ENCODE measurements at places on chromosomes 3 and 15.
A peak's percentile ranks its signal among the peaks of the same experiment; 100 is the strongest.

DNA sequence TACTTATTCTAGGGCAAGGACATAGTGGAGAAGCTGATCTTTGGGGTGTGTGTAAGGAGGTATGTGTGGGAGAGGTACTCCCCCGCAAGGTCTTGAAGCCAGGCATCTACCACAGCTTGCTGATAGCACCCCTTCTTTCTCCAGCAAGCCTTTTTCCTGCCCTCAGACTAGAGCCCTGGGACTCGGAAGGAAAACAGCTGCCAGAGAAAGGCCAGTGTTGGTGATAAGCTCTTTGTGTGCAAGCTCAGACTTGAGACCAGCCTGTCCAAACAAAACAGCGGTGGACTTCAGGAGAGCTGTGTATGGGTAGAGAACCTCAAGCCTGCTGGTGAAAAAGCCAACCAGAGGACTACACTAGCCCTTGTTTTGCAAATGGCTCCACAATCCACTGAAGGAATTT, 1028.6 kb downstream of the MCTP2 start:
- peak; percentile 4 for DNase-seq

DNA sequence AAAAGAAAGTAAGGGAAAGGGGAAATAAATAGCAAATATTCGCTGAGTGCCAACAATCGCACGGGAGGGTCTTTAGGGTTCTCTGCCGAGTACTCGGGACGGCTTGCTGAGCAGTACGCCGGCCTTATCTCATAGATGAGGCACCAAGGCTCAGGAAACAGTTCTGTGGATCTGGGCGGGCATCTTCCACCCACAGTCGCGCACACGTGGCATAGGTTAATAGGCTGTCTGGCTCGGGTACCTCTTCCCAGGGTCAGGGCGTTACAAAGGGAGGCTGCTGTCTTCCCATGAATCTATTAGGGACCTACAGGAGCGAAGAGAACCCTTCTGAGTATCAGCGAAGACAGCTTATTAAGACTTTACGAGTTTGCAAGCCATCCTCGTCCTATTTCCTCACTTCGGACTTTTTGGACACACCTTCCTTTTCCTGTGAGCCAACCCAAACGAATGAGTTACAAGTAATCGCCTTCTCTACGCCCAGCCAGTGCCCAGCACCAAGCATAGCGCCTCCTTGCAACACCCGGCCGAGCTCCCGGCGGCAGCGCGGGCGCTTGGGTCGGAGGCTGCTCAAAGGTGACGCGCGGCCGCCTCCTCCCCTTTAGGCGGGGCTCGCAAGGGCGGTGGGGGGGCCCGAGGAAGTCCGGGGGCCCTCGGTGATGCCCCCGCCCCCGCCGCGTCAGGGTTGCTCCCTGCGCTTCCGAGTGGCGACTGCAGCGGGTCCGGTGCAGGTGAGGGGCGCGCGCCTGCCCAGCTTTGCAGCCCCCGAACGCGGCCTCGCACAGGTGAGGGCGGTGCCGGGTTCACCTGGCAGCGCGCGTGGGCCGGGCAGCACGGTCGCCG, at the start of gene MCTP2:
Gene MCTP2 (plus strand): TSS at position 679 of the 840 bp plus-strand sequence. CDS start 66,705 bp downstream, outside the sequence.
- DNase-seq = peak; percentile 81

- DNase-seq = no peak
Measured at GRCh38 chr3:147939425-147939824, 530.3 kb downstream of the ZIC1 start.

DNA sequence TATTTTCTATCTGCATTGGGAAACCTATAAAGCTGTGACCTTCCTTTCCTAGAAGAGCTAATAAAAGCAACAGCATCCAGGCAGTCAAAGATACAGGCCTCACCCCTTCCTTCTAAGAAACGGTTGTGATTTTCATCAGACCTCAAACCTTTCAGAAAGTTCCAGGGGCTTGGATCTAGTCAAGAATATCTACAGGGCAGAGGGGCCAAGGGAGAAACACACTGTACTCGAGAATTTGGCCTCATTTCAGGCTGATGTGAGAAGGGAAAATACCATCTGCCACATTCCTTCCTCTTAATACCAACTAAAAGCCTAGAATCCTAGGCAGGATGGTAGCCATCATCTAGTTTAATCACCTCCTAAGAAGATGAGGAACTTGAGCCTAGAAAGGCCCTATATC, 24.5 kb upstream of the BCL6 start:
- peak; percentile 27 for DNase-seq

- DNase-seq = no peak
Measured at GRCh38 chr15:73677146-73677607, 7.0 kb upstream of the CD276 start.

- DNase-seq = no peak
Measured at GRCh38 chr3:89527736-89528305, 420.4 kb downstream of the EPHA3 start.

DNA sequence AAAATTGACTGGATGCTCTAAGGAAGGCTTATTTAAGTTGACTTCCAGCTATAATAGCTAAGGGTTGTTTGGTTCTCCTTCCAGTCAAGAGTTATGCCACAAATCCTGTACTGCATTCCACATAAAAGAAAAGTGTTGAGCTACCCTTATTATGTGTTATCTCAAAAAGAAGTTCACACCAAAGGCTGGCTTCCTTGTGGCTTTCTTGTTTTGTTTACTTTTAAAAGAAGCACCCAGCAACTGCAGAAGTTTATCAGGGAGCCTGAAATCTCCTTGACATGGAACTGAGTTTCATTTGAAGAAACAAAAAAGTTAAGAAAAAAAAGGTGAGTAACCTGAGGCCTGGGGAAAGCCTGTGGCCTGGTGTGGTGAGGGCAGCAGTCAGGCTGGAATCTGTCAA, 10.2 kb downstream of the MGLL start:
- no peak for DNase-seq

GRCh38 chr3:140449413-140450256, 228.2 kb upstream of the TRIM42 start:
- DNase-seq = no peak

DNA sequence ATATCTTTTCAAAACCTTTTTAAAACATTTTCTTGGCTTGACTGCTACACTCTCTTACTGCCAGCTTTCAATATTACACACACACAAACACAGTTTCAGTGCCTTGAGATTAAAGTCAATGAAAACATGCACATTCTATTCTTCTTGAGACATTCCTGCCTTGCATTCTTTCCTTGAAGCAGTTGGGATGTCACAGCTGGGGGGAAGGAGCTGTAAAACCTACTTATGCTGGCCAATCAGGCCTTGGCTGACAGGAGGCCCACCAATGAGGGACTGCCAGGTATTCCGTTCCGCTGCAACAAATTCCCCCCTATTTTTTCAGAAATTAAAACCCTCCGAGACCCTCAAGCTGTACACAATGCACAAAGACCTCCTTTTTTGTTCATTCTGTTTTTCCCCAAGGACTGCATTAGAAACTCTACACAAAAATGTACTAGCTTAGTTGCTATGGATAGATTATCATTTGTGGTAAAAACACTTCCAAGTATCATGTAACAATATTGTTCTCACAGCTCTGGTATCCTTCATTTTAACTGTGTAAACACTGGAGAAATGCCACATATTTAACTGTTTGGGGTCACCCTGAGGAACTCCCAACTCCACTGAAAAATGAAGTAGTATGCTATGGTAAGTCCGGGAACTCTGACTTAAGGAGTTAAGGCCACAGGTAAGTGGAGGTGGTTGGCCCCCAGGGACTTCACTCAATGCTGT, 18.5 kb downstream of the FSTL1 start:
- DNase-seq = no peak

DNA sequence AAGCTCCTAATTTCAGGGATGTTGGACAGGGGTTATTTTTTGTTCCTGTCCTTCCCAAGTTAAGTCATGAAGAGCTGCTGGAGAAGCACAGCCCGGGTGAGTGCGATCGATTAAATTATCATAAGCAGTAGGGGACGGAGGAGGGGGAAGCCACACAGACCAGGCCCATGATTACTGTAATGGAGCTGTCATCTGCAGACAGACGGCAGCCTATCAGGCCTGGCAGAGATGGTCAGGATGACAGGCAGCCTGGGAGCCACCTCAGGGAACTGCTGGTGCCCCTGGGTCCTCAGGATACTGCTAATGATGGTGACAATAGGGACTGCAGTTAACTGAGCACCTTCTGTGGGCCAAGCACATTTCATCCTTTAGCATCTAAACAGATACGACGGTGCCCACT, 147.7 kb downstream of the RAB11A start:
- no peak for DNase-seq

DNA sequence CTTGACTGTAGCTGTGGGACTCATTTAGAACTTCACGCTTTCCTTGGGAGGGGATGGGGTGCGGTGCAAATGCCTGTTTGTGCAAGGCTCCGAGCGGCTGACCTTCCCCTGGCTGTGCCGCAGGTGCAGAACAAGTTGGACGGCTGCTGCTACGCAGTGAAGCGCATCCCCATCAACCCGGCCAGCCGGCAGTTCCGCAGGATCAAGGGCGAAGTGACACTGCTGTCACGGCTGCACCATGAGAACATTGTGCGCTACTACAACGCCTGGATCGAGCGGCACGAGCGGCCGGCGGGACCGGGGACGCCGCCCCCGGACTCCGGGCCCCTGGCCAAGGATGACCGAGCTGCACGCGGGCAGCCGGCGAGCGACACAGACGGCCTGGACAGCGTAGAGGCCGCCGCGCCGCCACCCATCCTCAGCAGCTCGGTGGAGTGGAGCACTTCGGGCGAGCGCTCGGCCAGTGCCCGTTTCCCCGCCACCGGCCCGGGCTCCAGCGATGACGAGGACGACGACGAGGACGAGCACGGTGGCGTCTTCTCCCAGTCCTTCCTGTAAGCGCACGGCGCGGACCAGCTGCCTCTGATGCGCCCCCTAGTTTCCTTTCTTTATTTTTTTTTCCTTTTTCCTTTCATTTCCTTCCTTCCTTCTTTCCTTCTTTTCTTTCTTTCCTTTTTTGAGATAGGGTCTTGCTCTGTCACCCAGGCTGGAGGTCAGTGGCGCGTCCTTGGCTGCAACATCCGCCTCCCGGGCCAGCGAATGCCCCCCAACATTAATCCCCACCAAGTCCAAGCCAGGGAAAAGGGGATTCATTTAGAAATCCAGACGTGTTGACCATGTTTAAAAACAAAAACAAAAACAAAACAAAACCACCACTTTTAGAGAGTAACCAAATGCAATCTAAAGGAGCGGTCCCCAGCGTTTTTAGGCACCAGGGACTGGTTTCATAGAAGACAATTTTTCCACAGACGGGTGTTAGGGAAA, 42.7 kb downstream of the EIF2AK4 start:
- DNase-seq = no peak

DNA sequence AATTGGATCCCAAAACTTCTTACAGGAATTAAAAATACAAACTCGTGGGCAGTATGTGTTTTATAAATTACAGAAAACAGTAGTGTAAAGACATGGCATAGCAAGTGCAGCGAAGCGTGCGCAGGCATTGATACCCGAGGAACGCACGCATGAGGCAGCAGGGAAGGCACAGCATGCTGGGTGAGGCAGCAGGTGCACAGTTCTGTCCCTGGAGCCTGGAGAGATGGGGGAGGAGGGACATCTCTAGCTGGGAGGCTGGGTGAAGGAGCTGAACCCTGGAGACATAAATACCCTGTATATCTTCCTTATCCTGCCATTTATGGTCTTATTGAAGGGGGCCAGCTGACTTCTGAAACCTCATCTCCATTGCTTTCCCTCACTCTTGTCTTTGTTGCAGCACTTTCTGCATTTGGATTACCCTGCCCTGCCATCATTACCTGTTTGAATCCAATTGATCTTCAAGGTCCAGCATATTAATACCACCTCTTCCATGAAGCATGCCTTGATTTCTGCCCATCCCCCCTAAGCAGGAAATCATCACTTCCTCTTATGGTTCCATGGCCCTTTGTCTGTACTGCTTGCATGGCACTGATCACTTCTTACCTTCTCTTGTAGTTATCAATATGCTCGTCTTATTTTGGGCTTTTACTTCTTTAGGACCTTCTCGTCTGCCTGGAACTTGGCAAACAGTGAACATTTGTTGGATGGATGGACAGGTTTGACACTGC, 20.5 kb downstream of the LPP start:
- DNase-seq = no peak

DNA sequence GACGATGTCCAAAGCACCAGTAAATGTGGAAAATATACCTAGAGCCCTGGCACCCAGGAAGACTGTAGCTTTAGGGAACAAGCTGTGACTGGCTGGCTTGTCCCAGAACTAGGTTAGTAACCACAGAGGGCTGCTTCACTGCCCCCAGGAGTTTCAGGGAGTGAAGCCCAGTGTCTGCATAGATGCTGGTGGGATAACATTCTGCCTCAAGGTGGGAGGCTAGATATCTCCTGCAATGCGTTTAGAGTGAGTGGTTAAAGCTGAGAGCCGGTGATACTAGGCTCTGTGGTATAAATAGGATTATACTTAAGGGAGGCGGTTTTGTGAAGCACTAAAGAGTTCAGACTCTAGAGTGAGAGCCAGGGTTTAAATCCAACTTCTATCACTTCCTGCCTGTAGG, 11.7 kb upstream of the CP start:
- DNase-seq = no peak

DNA sequence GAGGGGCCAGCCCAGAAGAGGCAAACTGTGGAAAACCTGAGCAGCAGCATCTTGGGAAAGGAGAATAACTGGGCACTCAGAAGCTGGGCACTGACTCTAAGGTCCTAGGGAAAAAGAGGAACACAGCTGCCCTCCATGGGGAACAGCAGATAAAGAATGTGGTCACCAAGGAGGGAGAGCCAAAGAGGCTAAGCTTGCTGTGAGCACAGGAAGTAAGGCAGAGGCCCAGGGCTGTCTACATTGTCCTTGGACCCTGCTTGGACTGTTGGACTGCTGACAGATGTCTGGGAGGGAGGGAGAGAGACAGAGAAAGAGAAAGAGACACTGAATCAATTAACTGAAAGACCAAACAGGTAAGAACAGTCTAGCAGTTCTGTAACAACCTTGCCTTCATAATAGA, 4.5 kb upstream of the MNS1 start:
- DNase-seq = no peak

GRCh38 chr3:140395134-140396075, 282.5 kb upstream of the TRIM42 start:
- DNase-seq = no peak

DNA sequence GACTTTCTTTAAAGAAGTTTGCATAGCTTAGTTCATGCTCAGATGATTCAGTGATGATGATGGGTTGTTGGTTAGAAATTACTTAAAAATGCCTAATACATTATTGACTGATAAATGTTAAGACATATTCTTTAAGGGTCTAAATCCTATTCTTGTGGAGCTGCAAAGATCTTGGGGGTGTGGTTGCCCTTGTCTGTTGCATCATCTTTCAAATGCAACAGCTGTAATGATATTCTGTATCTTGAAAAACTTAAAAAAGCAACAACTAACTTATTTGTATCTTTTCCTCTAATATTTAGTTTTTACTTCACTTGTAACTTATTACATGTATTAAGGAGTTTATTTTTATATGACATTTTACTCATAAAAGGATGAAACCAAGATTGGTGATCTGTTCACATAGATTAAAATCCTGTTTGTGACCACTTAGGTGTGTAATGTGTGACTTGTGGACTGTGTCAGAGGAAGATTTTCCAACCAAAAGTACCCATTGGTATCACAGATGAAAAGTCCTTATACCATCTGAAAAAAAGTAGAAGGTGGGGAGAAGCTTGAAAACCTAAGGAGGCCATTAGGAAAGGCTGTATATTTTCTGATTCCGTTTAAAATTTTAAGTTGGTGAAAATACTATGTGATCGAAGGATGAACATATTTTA, 142.8 kb downstream of the IGF1R start:
- no peak for DNase-seq

Measured in GM06990 (cell line).